ENCODE measurements at places on chromosomes 6 and 20.

- no peak for DNase-seq
Observed at GRCh38 chr6:113584767-113585166, 272.4 kb upstream of the MARCKS start.

DNA sequence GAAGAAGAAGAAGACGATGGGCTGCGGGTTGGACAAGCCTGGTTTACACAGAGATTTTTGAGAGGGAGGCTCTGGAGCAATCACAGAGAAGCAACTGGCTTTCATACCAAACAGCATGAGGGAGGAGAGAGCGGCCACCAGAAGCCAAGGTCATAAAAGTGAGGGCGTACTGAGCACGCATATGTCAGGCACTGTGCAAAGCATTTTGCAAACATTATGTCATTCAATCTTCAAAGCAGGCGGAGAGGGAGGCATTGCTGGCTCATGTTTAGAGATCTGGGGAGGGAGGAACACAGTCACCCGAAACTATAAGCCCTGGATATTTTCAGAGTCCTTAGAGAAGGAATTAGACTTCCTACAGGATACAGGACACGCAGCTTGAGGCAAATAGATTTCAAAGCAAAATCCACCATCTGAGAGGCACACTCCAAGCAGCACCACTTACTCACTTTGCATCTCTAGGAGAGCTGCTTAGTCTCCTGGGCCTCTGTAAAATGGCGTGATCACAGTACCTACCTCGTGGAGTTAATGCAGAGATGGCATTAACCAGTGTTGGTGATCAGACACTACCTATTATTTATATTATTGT, 24.6 kb downstream of the RAMACL start:
- peak; percentile 26 for DNase-seq

GRCh38 chr6:129661536-129662405, 48.2 kb downstream of the ARHGAP18 start:
- peak; percentile 20 for DNase-seq

GRCh38 chr20:41889844-41890224, 271.7 kb upstream of the CHD6 start:
- DNase-seq, result peak; percentile 27

DNA sequence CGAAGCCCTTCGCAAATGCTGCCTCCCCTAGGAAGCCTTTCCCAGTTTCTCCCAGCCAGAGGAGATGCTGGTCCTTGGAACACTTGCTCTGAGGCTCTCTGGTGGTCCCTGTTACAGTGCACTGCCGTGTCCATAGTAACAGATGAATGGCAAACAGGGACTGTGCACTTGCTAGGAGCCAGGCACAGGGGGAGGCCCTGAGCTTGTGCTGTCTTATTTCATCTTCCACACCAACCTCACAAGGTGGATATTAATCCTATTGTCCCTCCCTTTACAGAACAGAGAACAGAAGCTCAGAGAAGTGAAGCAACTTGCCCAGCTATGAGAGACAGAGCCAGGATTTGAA, 19.0 kb downstream of the SRC start:
- no peak for DNase-seq

GRCh38 chr6:97394160-97394748, 111.2 kb upstream of the MMS22L start:
- DNase-seq, result peak; percentile 42

- no peak for DNase-seq
Observed at GRCh38 chr20:17659801-17660200, 22.2 kb downstream of the RRBP1 start.

- DNase-seq, result no peak
Observed at GRCh38 chr20:9144643-9145042, 75.8 kb downstream of the PLCB4 start.

- no peak for DNase-seq
Observed at GRCh38 chr20:25532015-25532751, 53.1 kb downstream of the NINL start.

DNA sequence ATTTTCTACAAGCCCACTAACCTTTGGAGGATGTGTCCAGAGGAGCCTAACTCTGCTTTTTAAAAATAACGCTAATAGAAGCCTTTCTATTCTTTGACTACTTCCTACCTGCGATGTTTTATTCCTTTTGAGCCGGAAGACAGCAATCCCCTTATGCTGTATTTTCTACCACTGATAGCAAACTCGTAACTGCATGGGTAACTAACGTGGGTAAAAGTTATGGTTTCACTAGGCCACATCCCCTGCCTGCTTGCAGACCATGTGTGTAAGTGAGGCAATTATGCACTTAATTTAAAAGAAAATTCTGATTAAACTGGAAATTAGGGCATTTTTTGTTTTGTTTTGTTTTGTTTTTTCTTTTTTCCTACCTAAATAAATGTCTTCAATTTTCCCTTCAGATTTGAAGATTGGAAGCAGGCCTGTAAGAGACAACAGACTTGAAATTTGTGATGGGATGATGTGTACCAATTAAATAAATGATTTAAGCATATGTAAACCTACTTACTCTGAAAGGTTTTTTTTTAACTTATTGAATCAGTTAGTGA, 931 bp downstream of the UFL1 start:
- DNase-seq, result peak; percentile 15

GRCh38 chr6:2509711-2510110, 241.0 kb downstream of the MYLK4 start:
- no peak for DNase-seq

DNA sequence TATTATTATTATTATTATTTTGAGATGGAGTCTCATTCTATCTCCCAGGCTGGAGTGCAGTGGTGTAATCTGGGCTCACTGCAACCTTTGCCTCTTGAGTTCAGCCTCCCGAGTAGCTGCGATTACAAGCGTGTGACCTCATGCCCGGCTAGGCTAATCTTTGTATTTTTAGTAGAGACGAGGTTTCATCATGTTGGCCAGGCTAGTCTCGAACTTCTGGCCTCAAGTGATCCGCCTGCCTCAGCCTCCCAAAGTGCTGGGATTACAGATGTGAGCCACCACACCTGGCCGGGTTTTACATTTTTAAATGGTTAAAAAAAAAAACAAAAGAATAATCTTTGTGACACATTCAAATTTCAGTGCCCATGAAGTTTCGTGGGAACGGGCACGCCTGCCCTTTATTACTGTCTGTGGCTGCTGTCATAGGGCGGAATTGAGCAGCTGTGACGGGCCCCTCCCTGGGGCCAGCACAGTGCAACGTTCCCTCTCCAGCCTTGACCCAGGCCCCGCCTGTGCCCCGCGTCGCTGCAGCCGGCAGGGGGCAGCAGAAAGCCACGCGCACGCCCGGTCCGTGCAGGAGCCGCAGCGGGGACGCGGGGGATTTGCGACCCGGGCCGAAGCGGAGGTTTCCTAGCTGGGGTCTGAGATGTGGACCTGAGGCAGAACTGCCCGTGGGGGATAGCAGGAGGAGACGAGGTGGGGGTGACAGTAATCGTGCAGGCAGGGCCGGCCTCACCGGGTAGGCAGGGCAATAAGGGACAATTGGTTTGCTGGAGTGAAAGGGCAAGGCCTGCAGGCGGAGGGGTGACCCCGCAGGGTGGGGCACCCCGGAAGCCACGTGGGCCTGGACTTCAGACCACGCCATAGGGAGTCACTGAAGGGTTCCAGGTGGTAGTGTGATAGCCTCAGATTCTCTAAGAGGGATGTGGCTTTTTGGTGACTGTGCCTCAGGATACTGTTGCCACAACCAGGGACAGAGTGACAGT, 54.3 kb downstream of the SYTL3 start:
- DNase-seq, result peak; percentile 73

DNA sequence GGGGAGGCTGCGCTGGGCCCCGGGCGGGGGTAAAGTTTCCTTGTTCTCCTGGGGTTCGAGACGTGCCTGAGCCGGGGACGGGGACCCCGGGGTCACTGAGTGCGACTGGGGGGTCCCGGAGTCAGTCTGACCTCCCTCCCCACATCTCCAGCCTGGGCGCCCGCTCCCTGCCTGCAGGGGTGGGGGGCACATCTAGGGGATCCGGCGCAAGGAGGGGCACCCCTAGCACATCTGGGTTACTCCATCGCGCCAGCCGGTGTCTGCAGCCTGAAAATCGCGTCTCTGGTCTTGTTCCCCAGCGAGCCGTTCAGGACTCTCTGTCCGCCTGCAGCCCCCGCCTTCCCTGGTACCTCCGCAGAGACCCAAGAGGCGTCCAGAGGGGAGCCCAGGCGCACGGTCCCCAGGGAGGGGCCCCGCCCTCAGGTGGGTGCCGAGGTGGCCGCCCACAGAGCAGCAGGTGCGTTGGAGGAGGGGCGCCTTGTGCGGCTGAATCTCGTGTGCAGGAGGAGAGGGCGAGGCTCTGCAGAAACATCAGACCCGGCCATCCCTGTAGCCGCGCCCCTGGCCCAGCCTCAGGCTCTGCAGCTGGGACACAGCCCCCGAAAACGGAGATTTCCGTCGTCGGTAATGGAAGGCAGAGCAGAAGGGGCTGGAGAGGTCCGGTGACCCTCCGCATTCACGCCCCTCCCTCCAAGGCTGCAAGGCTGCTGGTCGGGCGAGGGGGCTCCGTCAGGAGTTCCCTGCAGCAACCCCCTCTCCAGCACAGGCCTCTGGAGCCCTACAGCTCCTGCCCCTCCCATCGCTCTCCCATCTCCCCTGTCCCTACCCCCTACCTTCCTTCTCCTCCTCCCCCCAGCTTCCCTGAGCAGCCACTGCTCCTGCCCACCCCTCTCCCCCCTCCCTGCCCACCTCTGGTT, 628 bp upstream of the CHRNA4 start:
- DNase-seq, result peak; percentile 34

DNA sequence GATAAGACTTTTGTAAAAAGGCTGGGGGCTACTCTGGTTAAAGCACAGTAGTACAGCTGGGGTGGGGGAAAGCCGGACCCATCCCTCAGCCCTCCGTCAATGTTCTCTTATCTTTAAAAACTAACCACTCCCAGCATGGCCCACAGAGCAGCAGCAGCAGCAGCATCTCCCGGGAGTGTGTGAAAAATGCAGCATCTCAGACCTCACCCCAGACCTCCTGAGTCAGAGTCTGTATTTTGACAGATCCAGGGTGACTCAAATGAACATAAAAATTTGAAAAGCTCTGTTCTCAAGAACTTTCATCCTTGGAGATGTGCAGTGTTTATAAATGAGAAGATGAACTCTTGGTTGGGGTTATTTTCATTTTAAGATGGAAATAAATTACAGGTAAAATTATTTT, 277.7 kb upstream of the ECI2 start:
- no peak for DNase-seq

DNA sequence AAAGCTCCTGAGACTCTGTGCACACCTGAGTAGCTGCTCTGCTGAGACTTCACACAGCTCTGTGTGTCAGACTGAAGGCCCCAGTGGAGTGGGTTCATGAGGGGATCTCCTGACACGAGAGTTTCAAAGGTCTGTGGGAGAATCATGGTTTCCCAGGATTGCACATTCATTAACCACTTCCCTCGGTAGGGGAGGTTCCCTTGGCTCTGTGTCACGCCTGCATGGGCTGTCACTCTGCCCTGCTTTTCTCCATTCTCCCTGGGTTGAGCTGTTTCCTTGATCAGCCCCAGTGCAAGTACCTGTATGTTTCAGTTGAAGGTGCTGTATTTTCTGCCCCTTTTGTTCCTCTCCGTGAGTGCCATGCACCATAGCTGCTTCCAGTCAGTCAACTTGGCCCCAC, 236.9 kb downstream of the EPM2A start:
- no peak for DNase-seq

- DNase-seq, result peak; percentile 62
Observed at GRCh38 chr20:52150440-52151258, 40.9 kb downstream of the ZFP64 start.

GRCh38 chr6:26240157-26241032, 124.6 kb upstream of the BTN3A2 start:
- no peak for DNase-seq

GRCh38 chr6:30721198-30722024, 1.3 kb downstream of the TUBB start:
- DNase-seq, result peak; percentile 79

- no peak for DNase-seq
Observed at GRCh38 chr20:3434232-3434631, 26.8 kb upstream of the DNAAF9 start.

GRCh38 chr20:48803176-48804053, 24.4 kb downstream of the PREX1 start:
- DNase-seq, result no peak

GRCh38 chr6:148398244-148398643, 55.6 kb downstream of the SASH1 start:
- DNase-seq, result no peak

DNA sequence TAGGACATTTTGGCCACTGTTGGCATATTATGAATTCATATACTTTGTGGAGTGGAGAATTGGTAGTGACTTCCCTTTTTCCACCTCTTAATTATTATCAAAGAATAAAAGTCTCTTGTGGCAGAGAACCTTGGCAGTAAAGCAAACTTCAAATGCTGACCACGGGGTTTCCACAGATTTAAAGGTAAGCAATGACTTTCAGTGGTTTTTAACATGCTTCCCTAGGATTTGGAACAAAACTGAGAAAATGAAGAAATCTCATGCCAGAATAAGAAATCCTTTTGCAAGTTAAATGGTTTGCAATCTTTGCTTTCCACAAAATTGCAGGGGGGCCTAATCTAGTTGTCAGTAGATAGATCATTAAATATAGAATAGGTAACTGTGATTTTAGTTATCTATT, 2.0 kb upstream of the SDC4 start:
- no peak for DNase-seq

DNA sequence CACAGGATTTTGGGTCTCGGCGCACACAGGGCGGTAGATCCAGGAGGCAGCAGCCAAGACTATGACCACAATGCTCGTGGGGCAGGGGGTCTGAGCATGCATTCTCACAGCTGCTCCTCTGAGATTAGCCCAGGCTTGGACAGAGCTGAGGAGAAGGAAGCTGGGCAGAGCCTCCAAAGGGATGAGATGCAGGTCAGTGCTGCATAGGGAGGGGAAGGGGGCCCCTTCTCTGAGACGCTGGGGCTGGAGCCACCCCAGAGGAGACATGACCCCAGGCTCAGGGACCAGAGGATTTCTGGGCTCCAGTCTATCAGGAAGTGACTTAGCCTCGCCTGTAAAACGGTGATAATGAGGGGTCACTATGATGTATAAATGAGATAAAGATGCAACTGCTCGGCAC, 93.9 kb downstream of the BFSP1 start:
- no peak for DNase-seq

DNA sequence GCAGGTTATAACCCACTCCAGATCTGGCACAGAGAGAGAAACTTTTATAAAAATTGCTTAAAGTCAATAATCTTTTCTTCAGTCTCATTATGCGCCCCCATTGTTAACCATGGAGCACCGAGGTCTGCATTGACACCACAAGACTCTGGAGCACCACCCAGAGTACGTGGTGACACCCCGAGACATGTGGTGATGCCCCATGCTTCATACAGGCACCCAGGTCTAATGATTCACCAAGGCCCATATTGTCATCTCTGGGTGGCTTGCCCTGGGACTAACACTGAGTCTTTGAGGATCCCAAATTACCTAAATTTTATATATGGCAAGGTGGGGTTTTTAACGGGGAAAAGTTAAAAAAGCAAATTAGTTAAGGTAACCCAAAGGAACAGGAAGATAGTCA, 31.1 kb downstream of the CD109 start:
- no peak for DNase-seq
